ENCODE measurements at places on chromosomes 2 and 18.

GRCh38 chr18:36648803-36649202, 180.0 kb downstream of the TPGS2 start:
- no peak for DNase-seq

DNA sequence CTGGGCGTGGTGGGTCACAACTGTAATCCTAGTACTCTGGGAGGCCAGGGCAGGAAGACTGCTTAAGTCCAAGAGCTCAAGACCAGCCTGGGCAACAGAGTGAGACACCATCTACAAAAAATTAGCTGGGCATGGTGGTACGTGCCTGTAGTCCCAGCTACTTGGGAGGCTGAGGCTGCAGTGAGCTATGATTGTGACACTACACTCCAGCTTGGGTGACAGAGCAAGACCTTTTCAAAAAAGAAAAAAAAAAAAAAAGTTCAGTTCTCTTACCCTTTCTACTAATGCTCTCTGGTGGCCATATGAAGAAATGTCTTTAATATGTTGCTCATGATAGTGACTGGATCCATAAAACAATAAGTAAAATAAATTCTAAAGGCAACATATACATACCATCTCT, 14.9 kb downstream of the TYW5 start:
- DNase-seq: peak; percentile 8

- no peak for DNase-seq
These were observed 338.1 kb downstream of the CTNNA2 start for GRCh38 chr2:79850912-79851311.

- DNase-seq: peak; percentile 68
These were observed 64.7 kb downstream of the LRRFIP1 start for GRCh38 chr2:237691908-237692600.

GRCh38 chr18:77058290-77058835, 74.2 kb downstream of the MBP start:
- no peak for DNase-seq

DNA sequence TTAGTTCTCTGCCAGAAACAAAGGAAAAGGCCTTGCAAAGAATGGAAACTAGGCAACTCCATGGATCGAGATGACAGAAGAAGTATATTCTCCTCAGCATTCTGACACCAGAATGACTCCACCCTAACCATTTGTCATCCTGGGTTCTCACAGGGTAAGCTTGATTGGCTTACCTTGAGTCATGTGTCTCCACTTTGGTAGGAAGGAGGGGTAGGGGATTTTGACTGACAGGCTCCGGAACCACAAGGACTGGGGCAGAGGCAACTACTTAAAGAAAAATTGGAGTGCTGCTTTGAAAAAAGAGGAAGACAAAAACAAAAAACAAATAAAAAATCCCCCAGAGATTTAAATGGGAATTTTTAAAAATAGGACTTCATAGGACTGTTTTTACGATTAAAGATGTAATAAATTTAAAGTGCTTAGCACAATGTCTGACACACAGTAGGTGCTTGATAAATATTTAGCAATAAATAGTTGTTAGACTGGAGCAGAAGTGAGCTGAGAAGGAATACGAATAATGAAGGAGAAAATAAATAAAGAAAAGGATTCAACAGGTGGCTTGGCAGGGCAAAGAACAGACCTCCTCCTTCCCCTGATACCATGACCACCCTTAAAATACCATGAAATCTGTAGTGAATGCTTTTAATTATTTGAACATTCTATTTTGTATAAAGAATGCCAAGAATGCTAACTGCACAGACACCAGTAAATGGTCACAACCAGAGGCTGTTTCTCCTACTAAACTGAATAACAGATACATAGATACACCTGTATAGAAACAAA, 230.2 kb downstream of the CDCA7 start:
- DNase-seq: no peak

GRCh38 chr2:160492401-160493226, 993 bp downstream of the RBMS1 start:
- no peak for DNase-seq

DNA sequence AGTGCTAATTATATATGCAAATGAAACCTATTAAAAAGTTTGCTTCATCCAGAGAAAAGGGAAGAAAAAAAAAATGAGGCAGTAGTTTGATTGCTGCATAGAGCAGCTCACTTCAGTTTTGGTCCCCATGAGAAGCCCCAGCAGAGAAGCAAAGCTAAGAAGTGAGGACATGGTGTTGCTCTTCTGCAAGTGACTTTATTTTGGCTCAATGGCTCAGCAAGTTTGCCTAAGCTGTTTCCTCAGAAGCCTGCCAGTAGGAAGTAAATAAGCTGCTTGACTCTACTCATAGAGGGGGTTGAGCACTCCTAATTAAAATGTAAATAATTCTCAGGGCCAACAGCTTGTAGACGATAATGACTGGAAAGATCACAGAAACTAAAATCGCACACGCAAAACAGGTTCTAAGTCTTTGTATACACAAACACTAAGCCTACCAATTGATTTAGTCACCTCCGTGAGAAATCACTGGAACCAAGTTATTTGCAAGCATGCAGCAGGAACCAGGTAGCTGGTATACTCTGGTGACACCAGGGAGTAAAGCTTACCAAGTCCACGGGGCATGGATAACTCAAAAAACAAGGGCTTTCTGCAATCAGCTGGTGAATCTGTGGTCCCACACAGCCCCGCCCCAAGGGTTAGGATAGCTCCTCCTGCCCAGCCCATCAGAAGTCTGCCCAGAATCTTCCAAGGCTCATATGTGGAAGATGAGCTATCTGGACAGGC, 39.7 kb upstream of the NABP1 start:
- no peak for DNase-seq

DNA sequence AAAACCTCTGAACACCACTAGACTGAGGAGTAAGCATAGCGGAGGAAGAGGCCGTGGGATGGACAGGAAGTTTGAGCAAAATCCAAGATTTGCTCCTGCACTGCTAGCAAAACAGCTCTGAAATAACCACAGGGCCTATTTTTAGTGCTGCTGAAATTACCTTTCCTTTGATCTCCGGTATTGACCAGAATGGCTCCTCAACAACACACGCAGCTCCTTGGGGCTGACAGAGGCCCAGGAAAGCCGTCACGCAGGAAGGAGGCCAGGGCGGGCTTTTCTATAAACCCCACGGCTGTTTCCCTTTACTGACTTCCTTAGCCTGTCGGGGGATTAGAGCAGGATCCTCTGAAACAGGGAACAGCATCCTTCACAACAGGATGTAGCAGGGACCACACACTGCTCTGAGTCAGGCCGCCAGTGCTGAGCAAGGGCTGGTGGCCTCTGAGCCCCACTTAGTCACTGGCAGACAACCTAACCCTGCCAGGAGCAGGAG, 80.8 kb upstream of the LCLAT1 start:
- no peak for DNase-seq

GRCh38 chr18:74477771-74478170, 18.4 kb upstream of the CNDP2 start:
- no peak for DNase-seq

- DNase-seq: no peak
These were observed 16.3 kb upstream of the LYG1 start for GRCh38 chr2:99317161-99317872.

- peak; percentile 68 for DNase-seq
These were observed 352.8 kb downstream of the RNF144A start for GRCh38 chr2:7270011-7270431.

DNA sequence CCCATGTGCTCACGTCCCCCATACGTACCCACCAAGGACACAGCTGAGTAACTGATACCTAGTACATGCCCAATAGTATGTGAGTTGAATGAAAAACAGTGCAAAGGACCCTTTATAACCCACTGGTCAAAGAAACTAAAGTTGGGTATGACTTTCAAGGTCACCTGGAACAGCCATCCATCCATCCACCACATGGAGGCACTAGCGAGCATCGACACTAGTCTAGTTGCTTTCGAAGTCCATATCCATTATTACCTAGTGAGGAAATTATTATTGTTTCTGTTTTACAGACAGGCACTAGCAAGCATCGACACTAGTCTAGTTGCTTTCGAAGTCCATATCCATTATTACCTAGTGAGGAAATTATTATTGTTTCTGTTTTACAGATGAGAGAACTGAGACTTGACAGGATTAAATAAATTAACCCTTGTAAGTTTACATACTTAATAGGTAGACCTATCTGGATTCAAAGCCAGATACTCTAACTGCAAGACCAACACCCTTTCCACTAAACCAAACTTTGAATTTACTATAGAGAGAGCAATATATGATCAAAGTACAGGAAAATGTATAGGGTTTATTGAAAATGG, 233.7 kb downstream of the METTL4 start:
- DNase-seq: no peak

DNA sequence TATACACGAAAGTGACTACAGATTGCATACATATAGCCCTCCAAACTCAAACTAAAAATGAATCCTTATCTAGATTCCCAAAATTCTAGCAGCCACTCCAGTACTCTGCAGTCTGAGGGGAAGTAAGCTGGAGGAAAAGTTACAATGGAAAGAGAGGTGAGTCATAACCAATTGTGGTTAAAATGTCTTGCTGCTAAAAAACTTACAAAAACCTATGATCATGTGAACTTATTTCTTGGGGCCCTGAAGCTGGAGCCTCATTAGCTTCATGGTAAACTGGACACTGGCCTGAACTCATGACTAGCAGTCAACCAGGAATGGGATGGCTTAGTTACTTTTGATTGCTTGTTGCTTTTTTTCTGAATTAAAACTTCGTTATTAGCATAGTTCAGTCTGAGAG, 175.9 kb downstream of the SLC4A3 start:
- DNase-seq: no peak

DNA sequence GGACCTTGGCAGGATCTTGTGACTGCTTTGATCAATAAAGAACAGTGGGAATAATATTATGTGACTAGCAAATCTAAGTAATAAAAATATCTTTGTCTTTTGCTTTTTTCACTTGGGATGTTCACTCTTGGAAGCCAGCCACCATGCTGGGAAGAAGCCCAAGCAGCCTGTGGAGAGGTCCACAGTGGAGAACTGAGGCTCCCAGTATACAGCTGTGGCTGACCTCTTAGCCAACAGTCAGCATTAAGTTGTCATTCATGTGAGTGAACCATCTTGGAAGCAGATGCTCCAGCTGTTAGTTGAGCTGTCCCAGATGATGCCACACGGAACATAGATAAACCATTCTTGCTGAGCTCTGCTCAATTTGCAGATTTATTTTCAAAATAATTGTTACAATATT, 160.0 kb downstream of the OSR1 start:
- DNase-seq: no peak

- DNase-seq: no peak
These were observed 248.5 kb downstream of the HAUS1 start for GRCh38 chr18:46352520-46353250.

DNA sequence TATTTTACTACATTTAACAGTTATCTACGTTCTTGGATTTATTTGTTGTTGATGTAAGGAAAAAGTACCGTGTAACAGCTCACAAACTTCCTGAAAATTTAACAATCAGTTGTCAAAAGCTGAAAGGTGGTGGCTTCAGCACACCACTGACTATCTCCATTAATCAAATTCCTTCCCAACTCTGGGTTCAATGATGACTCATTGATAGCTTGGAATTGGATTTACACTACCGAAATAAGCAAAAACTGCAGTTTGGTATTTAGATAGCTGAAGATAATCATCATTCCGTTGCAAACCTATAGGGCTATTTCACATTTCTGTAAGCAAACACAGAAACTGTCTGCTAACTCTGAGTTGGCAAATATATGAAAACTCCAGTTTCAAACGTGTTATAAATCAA, 322.3 kb upstream of the TFPI start:
- DNase-seq: no peak

DNA sequence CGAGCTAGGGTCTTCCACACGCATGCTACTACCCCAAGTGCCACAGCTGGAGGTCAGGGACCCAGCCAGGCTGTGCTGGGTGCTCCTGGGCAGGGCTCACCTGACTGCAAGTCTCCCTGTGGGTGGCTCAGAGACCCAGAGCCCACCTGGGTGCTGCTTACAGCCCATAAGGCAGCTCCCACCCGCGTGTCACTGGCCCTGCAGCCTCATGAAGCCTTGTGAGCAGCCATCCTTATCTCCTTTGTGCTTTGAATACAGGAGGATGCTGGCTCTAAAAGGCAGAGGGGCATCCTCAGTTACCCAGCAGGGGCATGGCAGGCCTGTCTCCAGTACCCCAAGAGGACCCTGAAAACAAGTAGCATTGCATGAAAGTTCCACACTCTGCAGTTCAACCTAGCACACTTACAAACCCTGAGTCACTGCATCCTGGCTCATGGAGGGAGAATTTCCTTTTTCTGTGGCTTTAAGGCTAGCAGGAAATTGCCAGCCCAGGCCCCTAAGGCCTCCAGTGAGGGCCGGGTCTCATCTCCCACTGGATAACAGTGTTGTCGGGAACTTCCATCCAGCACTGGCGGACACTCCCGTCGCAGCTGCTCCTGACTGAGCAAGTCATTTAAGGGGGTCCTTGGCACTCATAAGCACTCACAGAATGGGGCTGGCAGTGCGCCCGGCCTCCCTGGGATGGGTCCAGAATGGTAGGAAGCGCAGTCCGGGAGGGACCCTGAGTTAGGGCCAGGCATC, 137.1 kb downstream of the RPIA start:
- DNase-seq: no peak

DNA sequence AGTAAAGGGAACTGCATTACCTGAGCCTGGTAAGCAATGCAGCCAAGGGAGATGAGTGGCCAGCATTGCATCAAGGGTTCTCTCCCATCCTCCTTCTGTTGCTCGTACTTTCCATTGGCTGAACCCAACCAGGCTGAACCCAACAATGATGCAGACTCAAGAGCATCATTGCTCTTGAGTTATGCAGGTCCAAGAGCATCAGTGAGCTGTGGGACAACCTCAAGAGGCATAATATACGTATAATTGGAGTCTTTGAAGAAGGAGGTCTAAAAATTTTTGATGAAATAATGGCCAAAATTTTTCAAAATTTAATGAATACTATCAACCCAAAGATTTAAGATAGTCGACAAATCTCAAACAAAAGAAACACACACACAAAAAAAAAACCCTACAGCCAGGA, 213.0 kb downstream of the RNF152 start:
- no peak for DNase-seq

DNA sequence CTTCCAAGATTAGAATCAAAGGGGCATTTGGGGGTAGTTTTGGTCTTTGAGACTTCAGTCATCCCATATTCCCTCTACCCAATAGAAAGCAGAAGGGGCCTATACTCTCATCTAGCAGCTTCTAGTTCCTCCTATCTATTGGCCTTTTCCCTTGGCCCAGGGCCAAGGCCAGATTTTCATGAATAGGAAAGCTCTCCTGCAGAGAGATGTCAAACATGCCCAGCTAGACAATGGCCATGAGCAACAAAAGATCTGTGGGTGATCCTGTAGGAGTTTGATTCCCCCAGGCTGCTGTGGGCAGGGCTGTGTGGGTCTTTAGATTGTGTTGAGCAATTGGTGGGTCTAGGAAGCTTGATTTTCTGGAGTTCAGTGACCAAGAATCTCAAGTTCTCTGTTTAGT, 2.9 kb upstream of the ADCYAP1 start:
- DNase-seq: no peak

DNA sequence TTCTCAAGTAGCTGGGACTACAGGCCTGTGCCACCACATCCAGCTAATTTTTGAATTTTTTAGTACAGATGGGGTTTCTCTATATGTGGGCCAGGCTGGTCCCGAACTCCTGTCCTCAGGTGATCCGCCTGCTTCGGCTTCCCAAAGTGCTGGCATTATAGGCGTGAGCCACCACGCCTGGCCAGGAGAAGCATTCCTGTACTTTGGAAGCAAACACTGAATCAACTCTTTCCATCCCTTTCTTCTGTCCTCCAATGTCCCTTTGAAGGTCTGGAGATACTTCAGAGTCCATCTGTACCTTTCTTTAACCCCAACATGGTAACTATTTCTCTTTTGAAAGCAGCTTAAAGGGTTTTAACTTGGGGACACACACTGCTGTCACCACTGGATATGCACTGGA, 23.6 kb upstream of the MAP4K4 start:
- DNase-seq: no peak

Data from SHP77 treated with DMSO at 0.1 percent for 48 hours (cell line).